Large intestine (tissue), 12 donors: ENCODE measurements at places on chromosomes 6 and 20.

DNA sequence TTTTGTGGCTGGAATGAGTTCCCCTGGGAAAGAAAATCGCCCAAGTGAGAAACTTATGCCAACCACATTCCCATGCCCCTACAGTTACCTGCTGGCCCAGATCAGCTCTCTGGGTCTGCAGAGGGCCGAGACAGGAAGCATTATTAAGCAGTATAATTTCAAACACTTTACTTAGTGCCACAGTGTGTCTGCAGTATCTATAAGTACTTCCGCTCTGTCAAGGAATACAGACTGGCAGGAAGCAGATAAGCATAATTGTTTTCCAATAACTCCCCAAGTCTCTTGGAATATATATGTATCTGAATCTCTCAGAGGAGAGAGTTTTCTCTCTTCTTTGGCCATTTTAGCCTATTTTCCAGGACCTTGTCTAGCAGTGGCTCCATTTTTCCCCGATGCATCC lies 24.9 kb downstream of the SAYSD1 start:
- DNase-seq, result no peak

DNA sequence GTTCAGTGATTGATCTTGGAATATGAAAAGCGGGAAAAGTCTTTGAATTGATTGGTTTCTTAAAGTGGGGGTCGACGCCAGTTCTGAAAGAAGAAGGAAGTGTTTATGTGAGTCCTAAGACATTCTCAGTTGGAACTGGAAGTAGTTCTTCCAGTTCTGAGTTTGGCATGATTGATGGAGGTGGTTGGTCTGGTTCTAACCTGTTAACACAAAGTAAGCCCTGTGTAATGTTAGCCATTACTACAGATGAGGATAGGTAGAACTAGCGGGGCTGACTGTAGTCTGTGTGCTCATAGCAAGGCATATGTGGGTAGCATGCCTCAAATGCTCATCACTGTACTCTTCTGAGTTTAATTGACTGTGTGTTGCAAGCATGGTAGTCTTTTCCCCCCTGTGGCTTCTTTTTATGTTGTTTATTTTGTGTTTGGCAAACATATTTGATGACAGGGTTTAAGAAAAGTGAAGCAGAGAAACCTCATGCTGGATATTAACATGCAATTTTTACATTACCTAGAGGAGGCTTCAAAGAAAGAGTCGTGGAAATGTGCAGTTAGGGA lies 24.9 kb downstream of the CITED2 start:
- DNase-seq, result no peak

DNA sequence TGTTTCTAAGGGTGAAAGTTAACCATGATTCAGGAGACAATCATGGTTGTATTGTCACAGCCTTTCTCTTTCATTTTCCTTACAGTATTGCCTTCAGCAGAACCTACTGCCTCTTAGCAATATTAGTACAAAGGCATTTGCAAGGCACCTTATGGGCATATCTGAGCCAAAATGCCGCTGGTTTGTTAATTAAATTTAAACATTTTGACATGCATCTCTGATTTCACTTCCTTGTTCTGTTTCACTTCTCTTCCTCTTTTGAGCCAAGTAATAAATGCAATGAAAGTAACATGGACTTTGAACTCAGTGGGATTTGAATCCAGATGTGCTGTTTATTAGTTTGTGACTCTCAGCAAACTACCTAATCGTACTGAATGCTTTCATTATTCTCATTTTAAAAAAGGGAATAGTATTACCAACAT lies 467.4 kb upstream of the CITED2 start:
- peak; percentile 78 for DNase-seq

DNA sequence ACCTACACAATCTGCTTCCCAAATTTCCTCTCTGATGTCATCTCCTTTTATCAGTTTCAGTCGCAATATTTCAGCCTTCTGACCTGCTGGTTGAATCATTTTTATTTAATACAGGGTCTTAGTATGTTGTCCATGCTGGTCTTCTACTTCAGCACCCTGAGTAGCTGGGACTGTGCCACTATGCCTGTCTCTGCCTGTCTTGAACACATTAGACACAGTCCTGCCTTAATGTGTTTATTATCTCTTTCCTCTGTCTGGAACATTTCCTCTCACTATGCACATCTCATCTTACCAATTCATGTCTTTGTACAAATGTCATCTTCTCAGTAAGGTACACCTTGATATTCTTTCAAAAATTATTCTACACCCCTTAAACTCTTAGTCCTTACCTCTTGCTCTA lies 106.5 kb downstream of the THEMIS start:
- no peak for DNase-seq

- peak; percentile 45 for DNase-seq
Measured at GRCh38 chr20:25294459-25295385, 46.8 kb downstream of the PYGB start.

GRCh38 chr6:7264041-7264440 lies 49.0 kb downstream of the SSR1 start:
- DNase-seq, result no peak

DNA sequence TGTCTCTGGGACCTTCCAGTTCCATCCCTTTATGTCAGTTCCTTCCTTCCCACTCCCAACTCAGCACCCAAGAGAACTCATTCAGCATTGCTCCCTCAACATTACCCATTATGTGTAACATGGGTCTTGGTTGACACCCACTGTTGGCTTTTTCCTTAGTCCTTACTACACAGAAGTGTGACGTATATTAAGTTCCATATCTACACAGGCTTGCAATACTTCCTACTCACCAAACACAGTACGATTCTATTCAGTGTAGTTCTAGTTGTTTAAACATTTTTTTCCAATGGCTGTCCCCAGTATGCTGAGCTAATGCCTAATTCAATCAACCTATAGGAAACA lies 37.7 kb downstream of the ARHGAP18 start:
- no peak for DNase-seq

DNA sequence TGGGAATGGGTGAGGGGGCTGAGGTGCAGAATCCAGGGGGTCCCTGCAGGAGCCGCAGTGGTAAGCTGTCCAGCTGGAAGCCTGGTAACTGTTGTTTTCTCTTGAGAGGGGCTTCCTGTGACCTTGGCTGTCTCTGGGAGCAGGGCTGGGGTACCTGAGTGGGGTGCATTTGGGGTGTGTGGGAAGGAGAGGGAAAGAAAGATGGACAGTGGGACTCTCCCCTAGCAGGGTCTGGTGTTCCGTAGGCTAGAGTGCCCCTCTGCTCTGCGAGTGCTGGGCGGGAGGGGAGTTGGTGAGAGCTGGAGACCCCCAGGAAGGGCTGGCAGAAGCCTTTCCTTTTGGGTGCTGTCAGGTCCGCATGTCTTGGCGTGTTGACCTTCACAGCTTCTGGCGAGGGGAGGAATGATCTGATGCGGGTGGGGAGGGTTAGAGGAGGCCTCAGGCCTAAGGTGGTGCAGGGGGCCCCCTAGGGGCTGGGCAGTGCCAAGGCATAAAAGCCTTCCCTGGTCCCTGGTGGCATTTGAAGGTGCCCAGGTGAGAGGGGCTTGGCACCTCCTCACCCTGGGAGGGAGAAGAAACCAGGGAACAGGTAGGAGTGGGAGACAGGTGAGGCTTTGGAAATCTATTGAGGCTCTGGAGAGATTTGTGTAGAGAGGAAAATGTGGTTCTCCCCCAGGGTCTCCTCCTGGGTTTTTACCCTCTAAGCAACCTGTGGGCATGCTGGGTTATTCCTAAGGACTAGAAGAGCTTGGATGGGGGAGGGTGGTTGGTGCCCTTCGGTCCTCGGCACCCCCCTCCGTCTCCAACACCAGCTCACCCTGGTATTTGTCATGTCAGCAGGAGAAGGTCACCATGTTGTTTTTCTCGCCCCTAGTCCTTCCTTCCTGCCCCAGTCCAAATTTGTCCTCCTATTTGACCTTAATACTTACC lies 3.3 kb downstream of the VEGFA start:
- DNase-seq, result peak; percentile 65

- no peak for DNase-seq
Measured at GRCh38 chr20:63941282-63942081, 14.7 kb downstream of the UCKL1 start.

GRCh38 chr6:96610019-96610418 lies 47.1 kb downstream of the FHL5 start:
- DNase-seq, result no peak

DNA sequence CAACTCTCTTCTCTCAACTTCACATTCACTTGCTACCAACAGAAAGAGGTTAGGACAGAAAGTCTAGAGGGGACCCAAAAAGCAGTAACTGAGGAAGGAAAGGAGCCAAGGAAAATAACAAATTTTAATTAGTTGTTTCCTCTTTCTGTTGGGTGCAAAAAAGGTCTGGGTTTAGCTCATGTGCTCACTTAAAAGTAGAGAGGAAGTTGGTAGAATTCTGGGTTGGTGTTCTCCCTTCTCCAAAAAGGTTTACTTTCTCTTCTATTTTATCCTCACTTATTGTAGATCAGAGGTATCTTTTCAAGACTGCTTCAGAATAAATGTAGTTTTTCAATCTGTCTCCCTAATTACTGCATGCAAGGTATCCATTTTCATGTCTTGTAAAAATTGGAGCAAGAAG lies 42.8 kb downstream of the MAP3K7 start:
- DNase-seq, result no peak
